Glutamatergic neuron (in vitro differentiated cells): ENCODE measurements at places on chromosomes 1 and 21. TPM values are rescaled to one million over a fixed set of nuclear protein-coding genes. Genes with fewer than 3 reads are reported as not detected.

DNA sequence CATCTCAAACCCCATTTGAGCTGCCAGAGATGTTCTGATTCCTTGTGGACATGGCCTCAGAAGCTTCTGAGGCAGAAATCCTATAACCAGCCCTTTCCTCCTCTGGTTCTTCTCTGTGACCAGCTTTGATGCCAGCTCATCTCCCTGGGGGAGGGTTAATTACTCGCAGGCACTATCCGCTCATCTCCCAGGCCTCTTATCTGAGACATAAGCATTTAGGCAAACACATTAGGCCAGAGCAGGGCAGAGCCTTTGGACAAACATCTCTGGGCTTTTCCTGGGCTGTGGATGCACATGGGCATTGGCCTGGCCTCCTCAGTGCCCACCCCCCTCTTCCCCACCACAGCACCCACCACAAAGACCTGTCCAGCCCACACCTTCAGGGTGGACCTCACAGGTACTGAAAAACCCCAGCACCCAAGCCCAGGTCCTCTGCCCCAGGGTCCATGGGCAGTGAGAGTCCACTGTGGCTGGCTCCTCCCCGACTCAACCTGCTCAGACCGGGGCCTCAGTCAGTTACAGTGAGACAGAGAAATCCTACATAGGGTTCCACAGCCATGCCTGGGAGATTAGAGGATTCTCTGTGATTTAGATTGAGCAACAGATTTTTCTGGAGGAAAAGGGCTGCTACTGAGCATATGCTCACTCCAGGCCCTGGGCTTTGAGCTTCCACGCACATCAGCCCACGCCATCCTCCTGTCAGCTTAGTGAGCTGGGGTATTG is 26.9 kb downstream of the IGSF21 start:
- peak; percentile 58 for DNase-seq
- peaks cover 2% of the 10 kb centered on the region for H3K27me3 ChIP-seq

DNA sequence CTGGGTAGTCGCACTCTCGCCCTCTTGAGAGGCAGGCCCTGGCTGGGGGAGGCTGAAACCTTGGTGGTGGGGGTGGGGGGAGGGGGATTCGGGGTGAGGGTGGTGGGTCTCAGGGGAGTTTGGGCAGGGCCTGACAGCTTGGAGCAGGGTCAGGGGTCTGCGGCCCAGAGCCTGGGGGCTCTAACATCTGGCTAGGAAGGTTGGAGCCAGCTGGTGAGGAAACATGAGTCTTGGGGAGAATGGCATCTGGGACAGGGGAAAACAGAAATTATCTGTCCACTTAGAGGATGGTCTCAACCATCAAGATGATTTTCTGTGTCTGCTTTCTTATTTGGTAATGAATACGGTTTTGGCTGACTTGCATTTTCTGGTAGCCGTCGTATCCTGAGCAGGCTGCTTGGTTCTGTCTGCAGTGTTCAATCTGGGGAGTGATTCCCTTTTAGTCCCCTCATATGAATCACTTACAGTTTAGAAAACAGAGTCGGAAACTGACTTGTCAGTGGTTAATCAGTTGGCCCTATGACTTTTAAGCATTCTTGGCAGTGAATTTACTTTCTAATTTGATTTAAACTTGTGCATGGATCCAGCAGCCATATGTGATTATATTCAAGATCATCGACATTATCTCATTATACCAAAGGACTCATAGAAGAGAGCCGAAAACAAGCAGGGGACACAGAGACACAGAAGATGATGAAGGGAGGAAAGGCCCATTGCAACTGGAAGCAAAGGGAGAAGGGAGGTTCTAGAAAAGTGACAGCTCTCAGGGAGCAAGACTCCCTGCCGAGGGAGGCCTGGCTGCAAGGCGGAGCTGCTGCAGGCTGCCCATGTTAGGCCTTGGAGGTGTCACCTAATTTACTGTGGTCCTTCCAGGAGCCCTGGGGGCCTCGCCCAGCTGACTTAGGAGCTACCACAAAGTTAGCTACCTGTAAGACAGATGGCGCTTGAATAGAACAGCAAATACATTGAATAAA is 237.6 kb downstream of the SDCCAG8 start:
- peak overlapping the region; percentile 96 for H3K27ac ChIP-seq
- peaks cover 15% of the 10 kb centered on the region for H3K27me3 ChIP-seq
- no peak for DNase-seq
- H3K36me3 ChIP-seq: no peaks in the 10 kb centered on the region
- peak overlapping the region; percentile 68 for H3K4me3 ChIP-seq
- H3K4me1 ChIP-seq: peaks cover 58% of the 10 kb centered on the region

DNA sequence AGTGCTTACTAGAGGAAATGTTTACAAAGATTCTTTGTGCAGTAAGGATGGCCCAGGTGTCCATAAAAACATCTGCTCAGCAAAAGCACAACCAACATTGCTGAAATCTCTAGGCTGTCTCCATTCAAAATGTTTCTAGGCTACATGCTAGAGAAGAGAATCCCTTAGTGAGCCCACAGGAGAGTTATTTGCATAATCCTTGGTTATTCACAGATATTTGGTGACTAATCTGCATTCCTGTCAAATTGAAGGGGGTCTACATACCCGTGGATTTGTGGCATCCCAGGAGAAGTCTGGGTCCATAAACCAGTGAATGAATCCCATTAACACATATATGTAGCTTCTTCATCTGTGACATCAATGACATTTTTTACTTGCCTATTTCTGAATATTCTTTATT is 261.3 kb upstream of the ESRRG start:
- no peaks in the 10 kb centered on the region for H3K4me1 ChIP-seq
- no peaks in the 10 kb centered on the region for H3K36me3 ChIP-seq
- H3K4me3 ChIP-seq: no peak overlapping the region
- H3K27ac ChIP-seq: no peak overlapping the region

DNA sequence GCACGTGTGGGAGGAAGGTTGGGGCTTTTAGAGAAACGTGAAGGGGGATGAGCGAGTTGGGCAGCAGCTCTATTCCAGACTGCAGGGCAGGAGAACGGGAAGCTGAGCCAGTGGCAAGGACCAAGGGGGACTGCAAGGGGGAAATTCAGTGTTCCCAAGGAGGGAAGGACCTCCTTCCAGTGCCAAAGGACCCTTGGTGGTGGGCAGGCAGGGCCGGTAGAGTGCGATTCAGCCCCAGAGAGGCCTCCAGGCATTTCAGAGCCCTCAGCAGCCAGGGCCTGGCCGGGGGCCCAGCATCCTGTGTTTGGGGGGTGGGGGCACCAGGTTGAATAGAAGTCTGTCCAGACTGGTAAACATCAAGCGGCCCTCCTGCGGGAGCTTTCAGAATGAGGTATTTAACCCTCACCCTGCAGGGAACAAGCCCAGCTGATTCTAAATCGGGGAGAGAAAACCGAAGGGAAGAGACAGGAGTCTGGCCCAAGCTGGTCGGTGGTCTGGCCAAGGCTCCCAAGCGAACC is 2.3 kb downstream of the COL9A2 start:
- H3K27me3 ChIP-seq: peaks cover 18% of the 10 kb centered on the region
- H3K4me1 ChIP-seq: peaks cover 5% of the 10 kb centered on the region
- no peak for DNase-seq
- H3K36me3 ChIP-seq: peaks cover 5% of the 10 kb centered on the region
- peak overlapping the region; percentile 70 for H3K4me3 ChIP-seq
- no peak overlapping the region for H3K27ac ChIP-seq

DNA sequence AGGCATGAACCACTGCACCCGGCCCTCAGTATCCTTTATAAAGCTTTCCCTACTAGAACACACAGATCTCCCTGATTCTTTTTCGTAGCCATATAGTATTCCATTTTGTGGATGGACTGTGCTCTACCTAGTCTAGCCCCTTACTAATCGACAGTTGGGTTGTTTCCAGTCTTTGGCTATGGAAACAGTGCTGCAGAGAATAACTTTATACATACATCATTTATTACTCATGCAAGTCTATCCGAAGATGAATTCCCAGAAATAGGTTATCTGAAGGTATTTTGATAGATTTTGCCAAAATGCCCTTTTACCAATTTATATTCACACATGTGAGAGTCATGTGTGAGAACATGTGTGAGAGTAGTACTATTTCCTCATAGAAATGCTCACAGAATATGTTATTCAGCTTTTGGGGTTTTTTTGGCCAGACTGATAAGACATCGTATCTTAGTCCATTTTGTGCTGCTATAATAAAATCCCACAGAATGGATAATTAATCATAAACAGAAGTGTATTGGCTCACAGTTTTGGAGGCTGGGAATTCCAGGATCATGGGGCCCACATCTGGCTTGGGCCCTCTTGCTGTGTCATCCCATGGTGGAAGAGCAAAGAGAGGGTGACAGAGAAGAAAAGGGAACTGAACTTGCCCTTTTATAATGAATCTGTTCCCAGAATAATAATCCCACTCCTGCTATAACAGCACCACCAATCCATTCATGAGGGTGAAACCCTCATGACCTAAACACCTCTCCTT is 17.3 kb upstream of the FGR start:
- no peaks in the 10 kb centered on the region for H3K36me3 ChIP-seq
- H3K27me3 ChIP-seq: no peaks in the 10 kb centered on the region
- H3K4me1 ChIP-seq: peaks cover 10% of the 10 kb centered on the region

- no peak overlapping the region for H3K4me3 ChIP-seq
- no peaks in the 10 kb centered on the region for H3K36me3 ChIP-seq
- peaks cover 67% of the 10 kb centered on the region for H3K4me1 ChIP-seq
- H3K27ac ChIP-seq: no peak overlapping the region
- H3K27me3 ChIP-seq: peaks cover 2% of the 10 kb centered on the region
- DNase-seq: no peak
These were observed 15.1 kb downstream of the NFASC start for GRCh38 chr1:204885790-204886189.

TMEM50B gene
- 37.5 TPM for total RNA-seq

GRCh38 chr1:239387304-239388158 is 1.2 kb downstream of the CHRM3 start:
- no peak overlapping the region for H3K27ac ChIP-seq
- no peaks in the 10 kb centered on the region for H3K36me3 ChIP-seq
- DNase-seq: peak; percentile 45
- peaks cover 2% of the 10 kb centered on the region for H3K27me3 ChIP-seq
- H3K4me3 ChIP-seq: peak overlapping the region; percentile 90

GPR157 gene
- total RNA-seq: 0.76 TPM

DNA sequence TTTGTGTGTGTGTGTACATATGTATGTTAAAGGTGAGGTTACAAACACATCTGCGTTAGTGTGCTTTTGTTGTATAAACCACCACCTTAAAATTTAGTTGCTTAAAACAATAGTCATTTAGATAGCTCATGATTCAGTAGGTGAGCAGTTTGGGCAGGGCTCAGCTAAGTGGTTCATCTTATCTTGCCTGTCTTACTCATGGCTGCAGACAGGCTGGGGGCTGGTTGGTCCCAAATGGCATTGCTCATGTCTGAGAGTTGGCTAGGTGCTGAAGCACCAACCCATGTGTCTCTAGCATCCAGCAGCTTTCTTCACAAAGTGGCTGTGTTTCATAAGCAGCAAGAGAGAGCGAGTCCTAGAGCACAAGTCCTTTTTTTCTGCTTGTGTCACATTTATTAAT is 91.4 kb downstream of the MACF1 start:
- DNase-seq: no peak
- no peak overlapping the region for H3K4me3 ChIP-seq
- no peak overlapping the region for H3K27ac ChIP-seq
- peaks cover 8% of the 10 kb centered on the region for H3K36me3 ChIP-seq

DNA sequence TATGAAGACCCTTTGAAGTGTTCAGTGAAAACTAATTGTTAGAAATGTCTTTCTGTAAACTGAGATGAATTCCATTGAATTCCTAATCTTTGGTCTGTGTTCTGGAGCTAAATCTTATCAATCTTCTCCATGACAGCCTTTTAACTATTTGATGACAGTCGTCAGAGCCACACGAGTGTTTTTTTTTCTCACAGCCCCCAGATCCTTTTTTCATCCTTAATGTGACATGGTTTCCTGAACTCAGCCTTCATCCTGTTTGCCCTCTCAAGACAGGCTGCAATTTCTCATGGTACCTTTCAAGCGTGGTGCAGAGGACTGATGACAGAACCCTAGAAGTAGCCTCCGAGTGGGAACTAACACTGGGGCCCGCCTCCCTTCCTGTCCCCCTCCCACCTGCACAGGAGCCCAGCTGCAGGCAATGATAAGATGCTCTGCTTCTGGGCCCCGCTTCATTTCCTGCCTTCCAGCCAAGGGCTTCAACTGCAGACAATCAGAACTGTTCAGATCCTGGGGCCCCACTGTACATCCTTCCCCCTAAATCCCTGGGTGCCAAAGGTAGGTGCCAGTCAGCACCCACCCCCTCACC is 114.6 kb upstream of the VAV3 start:
- H3K4me1 ChIP-seq: peaks cover 8% of the 10 kb centered on the region
- no peak overlapping the region for H3K4me3 ChIP-seq
- no peaks in the 10 kb centered on the region for H3K36me3 ChIP-seq
- DNase-seq: peak; percentile 16

- no peak for DNase-seq
- peaks cover 2% of the 10 kb centered on the region for H3K27me3 ChIP-seq
- no peak overlapping the region for H3K27ac ChIP-seq
These were observed 31.0 kb downstream of the SLC16A1 start for GRCh38 chr1:112925015-112925414.

DNA sequence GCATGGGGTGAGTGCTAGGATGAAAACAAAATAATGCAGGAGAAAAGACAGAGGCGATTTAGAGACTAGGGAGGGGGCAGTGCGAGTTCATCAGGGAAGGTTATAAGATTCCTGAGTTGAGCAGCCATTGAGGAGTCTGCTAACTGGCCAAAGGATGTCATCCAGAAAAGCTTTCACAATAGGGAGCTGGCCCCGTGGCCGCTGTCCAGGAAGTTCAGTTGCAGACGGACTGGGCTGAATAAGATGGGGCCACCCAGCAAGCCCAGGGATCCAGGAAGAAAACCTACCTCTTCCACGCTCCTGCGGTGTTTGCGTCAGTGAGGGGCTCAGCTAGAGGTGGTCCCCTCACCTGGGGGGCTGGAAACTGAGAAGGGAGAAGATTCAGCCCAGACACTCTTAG is 4.0 kb upstream of the PKP1 start:
- H3K4me1 ChIP-seq: peaks cover 4% of the 10 kb centered on the region
- peaks cover 4% of the 10 kb centered on the region for H3K36me3 ChIP-seq
- H3K27ac ChIP-seq: no peak overlapping the region
- H3K27me3 ChIP-seq: peaks cover 10% of the 10 kb centered on the region

PFDN2 gene
- total RNA-seq: 83.7 TPM

C1orf74 gene
- 2.3 TPM for total RNA-seq

RHBG gene
- not detected for total RNA-seq

LRRC8C gene
- 2.6 TPM for total RNA-seq

DNA sequence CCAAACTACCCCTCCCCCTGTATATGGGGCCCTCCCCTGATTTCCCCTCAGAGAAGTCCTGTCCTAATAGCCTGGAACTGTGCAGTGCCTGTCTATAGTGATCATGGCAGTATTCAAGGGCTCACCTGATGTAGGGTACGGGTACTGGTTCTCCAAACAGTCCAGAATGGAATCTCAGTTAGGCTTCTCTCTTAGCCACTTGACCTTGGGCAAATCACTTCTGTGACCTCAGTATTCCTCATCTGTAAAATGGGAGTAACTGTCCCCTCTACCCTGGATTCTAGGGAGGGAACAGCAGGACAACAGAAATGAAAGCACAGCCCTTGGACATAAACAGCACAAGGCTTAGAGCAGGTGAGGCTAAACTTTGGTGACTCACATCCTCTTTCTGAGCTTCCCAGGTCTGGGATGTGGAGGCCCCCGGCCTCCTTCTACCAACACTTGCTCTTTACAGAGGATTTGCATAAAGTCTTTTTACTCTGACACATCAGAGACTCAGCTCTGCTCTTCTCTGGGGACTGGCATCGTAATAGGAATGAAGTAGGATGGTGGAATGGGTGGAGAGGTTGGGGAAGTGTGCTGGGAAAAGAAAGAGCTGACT is 20.0 kb upstream of the PDZK1IP1 start:
- H3K36me3 ChIP-seq: peaks cover 4% of the 10 kb centered on the region
- H3K27ac ChIP-seq: no peak overlapping the region
